D341Med (cell line): ENCODE measurements at places on chromosomes 12 and 14.

DNA sequence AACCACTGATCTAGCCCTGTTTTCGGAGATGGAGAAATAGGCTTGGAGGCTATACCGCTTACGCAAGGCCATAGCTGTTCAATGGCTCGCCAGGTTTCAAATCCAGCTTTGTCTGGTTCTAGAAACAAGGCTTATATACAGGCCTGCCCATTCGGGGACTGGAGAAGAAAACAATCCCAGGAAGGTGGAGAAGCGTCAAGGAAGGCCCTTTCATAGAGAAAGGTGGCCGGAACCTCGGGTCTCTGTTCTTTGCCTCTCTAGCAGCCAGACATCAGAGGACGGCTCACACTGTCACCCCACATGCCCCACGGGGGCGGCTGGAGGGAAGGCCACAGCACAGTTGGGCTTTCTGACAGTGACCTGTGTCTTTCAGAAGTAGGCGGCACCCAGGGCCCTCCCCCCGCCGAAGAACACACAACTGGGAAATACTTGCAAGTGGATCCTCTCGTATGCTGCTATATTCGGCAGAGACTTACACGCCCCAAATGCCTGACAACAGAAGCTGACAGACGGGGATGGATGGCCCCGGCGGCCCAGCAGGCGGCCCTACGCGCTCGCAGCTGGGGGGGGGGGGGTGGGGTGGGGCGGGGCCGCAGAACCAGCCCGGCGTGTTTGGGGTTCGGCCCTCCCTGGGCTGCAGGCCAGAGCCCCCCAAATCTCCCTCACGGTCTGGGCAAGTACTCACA, 4.5 kb upstream of the SETD1B start:
- DNase-seq: peak; percentile 78

GRCh38 chr14:34425095-34425851, 36.8 kb downstream of the SPTSSA start:
- no peak for DNase-seq

DNA sequence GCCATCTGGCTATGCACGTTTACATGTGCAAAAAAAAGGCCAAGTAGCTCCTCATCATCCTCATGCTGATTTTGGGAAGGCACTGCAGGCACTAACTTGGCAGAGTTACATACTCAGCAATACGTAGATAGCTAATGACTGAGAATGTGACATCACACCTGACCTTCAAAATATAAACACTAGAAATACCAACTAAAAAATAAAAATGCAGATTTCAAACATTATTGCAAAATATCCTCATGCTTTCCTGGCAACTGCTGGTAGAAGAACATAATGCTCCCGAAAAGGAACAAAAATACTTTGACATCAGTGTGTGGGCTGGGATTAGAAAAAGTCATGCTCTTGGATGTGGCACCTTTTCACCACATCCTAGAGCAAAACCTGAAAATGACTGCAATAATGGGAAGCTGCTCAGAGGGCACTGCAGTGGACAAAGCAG, 153.2 kb upstream of the ABCD2 start:
- DNase-seq: no peak

DNA sequence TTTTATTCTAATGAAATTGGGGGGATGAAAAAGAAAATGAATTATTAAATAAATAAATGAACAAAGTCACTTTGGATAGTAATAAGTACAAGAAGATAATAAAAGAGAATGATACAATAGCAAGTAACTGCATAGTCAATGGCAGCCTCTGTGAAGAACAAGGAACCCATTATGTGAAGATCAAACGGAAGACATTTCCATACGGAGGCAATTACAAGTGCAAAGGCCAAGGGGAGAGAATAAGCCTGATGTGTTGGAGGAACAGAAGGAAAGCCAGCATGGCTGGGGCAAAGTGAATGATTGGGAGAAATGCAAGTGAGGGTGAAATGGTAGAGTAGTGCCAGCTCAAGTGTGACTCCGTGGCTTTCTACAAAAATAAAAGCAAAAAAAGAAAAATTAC, 43.9 kb upstream of the CHPT1 start:
- DNase-seq: no peak

DNA sequence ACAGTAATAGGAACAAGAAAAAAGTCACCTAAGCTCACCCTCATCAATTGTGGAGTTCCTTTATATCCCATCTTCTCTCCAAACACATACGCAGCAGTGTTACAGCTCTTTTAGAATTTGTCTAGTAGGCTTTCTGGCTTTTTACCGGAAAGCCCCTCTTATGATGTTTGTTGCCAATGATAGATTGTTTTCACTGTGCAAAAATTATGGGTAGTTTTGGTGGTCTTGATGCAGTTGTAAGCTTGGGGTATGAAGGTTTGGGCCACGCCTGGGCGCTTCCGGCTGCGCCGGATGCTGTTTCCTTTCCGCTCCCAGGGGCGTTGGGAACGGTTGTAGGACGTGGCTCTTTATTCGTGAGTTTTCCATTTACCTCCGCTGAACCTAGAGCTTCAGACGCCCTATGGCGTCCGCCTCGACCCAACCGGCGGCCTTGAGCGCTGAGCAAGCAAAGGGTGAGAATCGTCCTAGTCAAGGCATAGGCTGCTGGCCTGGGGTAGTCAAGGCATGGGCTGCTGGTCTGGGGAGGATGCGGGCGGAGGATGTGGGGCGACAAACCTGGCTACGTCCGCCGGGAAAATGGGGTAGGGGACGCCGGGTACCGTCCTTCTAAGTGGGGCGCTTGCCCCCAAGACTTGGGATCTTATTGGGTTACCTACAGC, at the start of the genes C12orf57 and RNU7-1:
Gene C12orf57 (plus strand): TSS at position 301 of the 659 bp plus-strand sequence. CDS start 100 bp downstream, at position 401.
Gene RNU7-1 (plus strand): TSS at position 95 of the 659 bp plus-strand sequence.
- peak; percentile 86 for DNase-seq

DNA sequence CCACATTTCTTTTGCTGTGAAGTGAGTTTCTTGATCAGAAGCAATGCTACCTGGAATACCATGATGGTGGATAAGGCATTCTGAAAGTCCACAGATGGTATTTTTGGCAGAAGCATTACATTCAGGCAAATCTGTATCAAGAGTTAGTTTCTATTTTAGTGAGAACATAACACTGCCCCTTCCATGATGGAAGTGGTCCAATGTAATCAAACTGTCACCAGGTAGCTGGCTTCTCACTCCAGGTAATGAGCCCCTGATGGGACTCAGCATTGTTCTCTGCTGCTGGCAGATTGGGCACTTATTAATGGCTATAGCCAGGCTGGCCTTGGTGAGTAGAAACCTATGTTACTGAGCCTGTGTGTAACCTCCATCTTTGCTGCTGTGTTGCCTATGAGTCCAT, 80.7 kb downstream of the KCNA5 start:
- DNase-seq: no peak

- peak; percentile 81 for DNase-seq
Observed at GRCh38 chr14:22653012-22653621, 9.0 kb upstream of the OR6J1 start.

- peak; percentile 90 for DNase-seq
Observed at GRCh38 chr12:124720681-124721500, 142.8 kb downstream of the SCARB1 start.

- no peak for DNase-seq
Observed at GRCh38 chr12:104577581-104577981, 120.8 kb downstream of the CHST11 start.

GRCh38 chr14:37482428-37482827, 112.6 kb downstream of the FOXA1 start:
- no peak for DNase-seq

- DNase-seq: no peak
Observed at GRCh38 chr12:46872135-46872534, 46.3 kb upstream of the SLC38A4 start.

- no peak for DNase-seq
Observed at GRCh38 chr12:132575661-132576060, 34.7 kb downstream of the LRCOL1 start.

GRCh38 chr14:35712466-35712865, 96.6 kb downstream of the RALGAPA1 start:
- no peak for DNase-seq

DNA sequence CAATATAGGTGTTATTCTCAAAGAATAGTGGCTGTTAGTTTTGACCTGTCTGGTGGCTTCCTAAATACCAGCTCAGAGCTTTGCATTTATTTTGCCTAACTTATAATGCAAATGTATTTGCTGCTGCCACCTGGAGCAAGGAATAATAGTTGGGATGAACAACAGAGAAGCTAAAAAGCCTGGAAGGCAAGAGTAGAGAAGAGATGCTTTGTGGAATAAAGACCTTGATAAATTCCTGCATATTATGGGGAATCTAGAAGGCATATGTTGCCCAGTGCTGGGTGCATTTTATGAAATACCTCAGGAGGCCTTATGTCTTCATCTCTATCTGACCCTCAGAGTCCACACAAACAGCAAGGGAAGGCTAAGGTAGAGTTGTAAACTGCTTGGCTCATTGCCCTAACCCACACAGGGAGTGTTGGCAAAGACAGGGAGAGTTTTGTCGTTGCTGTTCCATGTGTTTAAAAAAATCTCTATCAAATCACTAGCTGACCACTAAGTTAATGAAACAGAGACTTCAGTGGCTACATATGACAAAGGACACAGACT, 53.7 kb upstream of the SCAF11 start:
- DNase-seq: no peak
